SK-MEL-5 (cell line): ENCODE measurements at places on chromosomes 11 and 22. TPM values are rescaled to one million over a fixed set of nuclear protein-coding genes. Genes with fewer than 3 reads are reported as not detected.

The FAM111B gene
- total RNA-seq = 6.8 and 7.2 TPM in 2 replicates

DNA sequence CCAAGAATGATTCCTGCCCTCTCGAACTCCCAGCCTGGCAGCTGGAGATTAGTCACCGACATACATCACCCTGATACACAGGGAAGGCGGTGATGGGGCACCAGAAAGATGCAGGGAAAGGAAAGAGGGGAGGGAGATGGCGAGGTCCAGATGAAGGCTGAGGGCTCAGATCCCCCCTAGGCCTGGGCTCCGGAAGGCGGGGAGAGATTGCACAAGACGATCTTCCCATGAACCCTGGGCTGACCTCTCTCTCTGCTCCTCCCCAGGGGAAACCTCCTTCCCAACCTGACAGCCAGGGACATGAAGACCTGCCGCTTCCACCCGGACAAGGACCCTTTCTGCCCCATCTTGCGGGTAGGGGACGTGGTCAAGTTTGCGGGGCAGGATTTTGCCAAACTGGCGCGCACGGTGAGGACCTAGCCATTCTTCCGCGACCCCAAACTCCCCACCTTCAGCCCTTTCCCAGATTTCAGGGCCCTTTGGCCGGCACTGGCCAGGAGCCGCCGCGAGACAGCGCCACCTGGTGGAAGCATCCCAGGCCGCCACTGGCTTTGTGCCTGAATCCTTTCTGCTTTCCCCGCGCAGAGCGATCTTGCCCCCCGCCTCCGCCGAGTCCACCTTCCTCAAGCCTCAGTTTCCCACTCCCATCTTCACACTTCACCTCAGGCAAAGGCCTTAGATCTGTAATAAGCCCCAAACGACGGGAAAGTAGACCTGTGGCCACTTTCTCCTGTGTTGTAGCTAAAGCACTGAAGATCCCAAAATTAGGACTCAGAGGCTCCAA, 11.5 kb downstream of the P2RX3 start:
- DNase-seq = peak; percentile 41

The MMP27 gene
- total RNA-seq = not detected in 2 replicates

The MMP12 gene
- not detected in 2 replicates for total RNA-seq

The TIGD3 gene
- total RNA-seq = 0.88 and 1.0 TPM in 2 replicates

The APOBEC3H gene
- total RNA-seq = 1.1 TPM in 1 of 2 replicates, not detected in the other

The MUC15 gene
- 0.32 and 0.45 TPM in 2 replicates for total RNA-seq

DNA sequence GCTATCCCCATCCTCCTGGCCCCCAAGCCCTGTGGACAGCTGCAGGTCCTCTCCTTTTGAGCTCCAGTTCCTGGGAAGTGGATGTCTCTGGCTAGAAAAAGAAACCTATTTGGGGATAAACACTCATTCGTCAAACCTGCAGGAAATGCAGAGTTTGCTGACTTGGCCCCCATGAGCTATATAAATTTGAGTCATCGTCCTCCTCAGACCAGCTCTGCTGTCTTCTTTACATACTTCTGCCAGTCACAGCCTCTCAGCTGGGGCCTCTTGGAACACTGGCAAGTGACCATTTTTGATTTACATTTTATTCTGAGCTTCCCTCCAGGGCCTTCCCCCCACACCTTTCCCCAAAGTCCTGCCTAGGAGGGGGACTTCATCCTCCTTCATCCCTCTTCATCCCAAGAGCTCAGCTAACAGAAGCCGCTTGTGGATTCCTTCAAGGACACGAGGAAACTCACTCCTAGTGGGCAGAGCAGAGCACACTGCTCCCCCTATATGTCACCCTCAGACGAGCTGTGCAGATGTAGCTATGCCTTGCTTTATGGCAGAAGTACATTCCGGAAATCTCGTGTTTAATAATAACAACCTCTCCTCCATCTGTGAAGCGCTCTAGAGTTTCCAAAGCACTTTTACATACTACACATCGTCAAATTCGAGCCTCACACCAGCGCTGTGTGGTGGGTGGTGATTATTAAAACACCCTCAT, 131.8 kb downstream of the FEZ1 start:
- DNase-seq = peak; percentile 12

GRCh38 chr22:46792841-46793261, 30.4 kb downstream of the TBC1D22A start:
- DNase-seq = no peak

DNA sequence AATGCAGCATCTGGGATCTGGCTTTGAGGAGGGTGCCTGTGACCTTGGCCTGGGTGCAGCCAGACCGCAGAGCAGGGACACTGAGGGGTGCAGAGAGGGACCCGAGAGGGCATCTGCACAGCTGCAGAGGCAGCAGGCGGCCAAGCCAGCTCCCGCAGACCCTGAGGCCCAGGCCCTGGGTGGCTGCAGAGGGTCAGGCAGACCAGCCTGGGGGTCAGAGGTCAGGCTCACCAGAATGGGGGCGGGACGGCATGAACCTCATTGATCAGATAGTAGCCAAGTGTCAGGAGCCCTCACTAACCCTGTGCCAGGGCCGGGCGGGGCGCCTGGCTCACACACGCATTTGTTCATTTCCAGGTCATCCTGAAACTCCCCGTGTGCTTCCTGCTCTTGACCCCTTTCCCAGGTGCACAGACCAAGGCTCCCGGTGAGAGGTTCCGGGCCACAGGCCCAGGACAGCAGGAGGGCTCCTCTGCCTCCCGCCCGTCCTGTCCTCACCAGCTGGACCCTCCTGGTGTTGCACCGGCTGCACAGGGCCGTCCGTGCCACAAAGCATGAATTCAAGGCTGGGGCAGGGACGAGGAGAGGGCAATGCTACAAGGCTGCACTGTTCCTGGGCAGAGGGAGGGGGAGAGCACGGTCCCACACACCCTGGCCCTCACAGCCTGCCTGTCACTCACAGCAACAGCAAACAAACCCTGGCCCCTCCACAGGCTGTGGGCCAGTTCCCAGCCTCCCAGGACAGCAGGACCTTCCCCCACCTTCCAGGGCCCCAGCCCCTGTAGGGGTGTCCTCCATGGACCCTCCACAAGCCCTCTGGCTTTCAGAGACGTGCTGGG, 3.3 kb downstream of the RTN4R start:
- DNase-seq = peak; percentile 17

DNA sequence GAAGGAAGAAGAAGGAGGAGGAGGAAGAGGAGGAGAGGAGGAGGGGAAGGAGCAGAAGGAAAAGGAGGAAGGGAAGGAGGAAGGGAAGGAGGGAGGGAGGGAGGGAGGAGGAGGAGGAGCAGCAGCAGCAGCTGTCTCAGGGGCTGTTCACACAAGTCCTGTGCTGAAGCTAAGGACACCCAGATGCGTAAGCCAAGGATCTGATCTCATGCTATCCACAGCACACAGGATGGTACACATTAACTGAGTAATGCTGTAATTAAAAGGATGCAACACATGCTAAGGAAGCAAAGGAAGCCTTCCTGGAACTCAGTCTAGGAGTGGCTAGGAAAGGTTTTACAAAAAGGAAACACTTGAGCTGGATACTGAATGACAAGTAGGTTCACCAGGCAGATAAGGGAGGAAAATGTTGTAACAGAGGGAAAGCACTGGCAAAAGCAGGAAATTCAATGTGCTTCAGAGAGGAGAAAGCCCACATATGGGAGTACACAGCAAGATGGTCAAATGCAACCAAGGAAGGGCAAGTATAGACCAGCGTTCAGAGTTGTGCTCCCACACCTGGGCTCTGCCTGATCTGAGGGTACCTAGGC, 32.0 kb downstream of the TRIM66 start:
- no peak for DNase-seq

The SCARF2 gene
- total RNA-seq = 15.3 and 17.0 TPM in 2 replicates

The FAR1 gene
- total RNA-seq = 30.0 and 35.2 TPM in 2 replicates

- DNase-seq = no peak
Measured at GRCh38 chr11:101407324-101407723, 176.5 kb downstream of the TRPC6 start.

- no peak for DNase-seq
Measured at GRCh38 chr22:36452250-36452977, 29.0 kb downstream of the TXN2 start.

DNA sequence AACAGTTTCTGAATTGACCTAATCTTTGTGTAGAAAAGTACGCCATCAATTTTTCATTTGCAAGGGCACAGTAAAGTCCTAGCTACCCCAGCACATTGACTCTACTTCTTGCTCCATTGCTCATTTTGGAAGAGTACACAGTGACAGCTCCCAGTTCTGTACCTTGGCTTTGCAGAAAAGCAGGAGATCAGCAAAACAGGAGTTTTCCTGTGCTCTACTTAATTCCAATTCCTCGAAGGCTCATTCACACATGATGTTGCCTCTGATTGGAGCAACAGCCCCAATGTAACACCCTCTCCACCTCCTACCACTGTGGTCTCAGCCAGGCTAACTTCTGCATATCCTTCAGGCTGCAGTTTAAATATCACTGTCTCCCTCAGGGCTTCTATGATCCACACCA, 118.7 kb downstream of the PAX6 start:
- DNase-seq = peak; percentile 30

DNA sequence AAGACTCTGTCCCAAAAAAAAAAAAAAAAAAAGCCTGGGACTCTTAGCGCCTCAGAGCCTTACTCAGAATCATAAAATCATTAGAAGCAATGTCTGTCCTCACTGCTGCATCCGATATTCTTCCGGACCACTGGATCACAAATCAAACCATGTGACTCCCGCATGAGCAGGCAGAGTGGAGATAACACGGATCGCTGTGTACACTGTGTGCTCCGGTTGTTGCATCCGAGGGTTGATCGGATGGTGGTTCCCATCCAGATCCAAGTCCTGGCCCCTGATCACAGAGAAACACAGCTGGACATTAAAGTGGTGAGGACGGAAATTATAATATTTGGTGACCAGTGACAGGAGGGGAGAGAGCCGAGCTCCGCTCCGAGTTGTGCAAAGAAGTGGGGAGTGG, 9.7 kb upstream of the TXNRD2 start:
- peak; percentile 55 for DNase-seq

- no peak for DNase-seq
Measured at GRCh38 chr22:27903805-27904473, 15.1 kb downstream of the PITPNB start.

DNA sequence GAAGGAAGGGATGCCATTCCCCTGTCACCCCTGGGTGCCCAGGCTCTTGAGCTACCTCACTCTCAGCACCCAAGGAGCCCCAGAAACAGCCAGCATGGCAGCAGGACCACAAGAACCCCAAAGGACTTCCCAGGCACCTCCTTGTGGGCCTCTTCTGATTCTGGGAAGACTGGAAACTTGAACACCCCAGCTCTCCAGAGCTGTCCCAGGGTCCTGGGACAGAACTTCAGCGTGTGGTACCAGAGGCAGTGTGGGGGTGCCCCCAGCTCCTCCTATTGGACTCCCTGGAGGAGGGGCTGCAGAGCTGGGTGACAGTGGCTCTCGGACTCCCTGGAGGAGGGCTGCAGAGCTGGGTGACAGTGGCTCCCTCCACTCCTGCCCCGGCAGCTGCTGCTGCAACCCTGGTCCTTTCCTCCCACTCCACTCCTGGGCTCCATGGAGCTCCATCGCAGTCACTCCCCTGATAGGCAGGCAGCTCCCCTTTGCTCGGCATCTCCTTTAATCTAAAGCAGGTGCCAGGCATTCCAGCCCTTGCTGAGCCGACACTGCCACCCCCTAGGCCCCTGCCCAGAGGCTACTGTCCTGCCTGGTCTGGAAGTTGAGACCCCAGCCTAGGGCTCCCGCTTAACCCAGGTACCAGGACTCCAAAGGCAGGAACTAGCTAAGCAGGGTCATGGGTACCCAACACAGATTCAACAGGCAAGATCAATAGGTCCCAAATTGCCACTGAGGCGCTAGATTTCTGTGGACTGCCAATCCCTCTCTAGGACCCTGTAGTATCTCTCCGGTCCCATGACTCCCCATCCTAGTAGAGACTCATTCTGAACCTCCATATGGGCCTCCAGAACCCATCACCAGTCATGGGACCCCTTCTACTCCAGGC, 2.7 kb downstream of the BCL9L start:
- no peak for DNase-seq

The RTCB gene
- 188 and 212 TPM in 2 replicates for total RNA-seq

The OR51V1 gene
- total RNA-seq = not detected in 2 replicates

- no peak for DNase-seq
Measured at GRCh38 chr11:125005491-125005890, 51.5 kb downstream of the CCDC15 start.

The IGSF9B gene
- 0.61 and 1.4 TPM in 2 replicates for total RNA-seq

The UFD1 gene
- 114 and 119 TPM in 2 replicates for total RNA-seq

DNA sequence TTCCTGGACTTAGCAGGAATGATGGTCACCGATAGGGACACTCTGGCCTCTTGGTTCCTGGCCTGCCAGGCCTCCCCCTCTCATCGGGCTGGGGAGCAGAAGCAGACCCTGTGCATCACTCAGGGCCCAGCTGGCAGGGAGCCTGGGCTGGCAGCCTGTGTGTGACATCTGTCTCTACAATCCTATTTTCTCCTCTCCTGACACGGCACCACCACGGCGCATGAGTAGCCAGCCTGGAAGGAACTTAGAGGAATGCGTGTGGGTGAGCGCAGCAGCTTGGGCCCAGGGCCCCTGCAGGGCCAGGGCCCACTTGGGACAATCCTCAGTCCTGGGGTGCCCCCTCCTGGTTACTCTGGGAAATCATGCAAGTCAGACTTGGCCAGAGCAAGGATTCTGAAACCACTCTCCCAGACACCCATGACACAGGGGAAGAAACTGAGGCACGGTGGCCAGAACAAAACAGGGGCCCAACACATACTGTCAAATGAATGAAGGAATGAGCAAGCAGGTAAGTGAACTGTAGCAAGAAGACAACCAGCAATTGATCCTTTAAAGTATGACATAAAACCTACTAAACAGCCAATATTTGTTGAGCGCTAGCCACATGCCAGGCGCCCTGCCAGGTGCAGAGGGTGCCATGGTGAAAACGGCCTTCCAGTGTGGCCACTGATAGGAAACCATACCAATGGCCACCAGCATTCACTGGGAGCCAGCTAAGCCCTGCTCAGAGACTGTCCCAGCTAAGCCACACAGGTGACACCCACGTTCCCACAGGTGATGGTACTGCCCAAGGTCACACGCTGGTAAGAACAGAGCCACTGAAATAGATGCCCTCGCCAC, 13.3 kb downstream of the RSPH14 start:
- DNase-seq = peak; percentile 78

DNA sequence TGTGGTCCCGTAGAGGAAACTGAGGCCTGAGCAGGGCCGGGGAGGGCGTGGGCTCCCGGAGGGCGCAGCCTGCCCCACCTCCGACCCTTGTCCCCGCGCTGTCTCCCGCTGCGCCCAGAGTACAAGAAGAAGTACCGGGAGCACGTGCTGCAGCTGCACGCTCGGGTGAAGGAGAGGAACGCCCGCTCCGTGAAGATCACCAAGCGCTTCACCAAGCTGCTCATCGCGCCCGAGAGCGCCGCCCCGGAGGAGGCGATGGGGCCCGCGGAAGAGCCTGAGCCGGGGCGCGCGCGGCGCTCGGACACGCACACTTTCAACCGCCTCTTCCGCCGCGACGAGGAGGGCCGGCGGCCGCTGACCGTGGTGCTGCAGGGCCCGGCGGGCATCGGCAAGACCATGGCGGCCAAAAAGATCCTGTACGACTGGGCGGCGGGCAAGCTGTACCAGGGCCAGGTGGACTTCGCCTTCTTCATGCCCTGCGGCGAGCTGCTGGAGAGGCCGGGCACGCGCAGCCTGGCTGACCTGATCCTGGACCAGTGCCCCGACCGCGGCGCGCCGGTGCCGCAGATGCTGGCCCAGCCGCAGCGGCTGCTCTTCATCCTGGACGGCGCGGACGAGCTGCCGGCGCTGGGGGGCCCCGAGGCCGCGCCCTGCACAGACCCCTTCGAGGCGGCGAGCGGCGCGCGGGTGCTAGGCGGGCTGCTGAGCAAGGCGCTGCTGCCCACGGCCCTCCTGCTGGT, 1.9 kb downstream of the NLRP6 start:
- DNase-seq = no peak
